ENCODE measurements at places on chromosomes 7 and 10.
A peak's percentile ranks its signal among the peaks of the same experiment; 100 is the strongest.

GRCh38 chr10:8041284-8041991, 13.1 kb upstream of the GATA3 start:
- DNase-seq, result no peak

DNA sequence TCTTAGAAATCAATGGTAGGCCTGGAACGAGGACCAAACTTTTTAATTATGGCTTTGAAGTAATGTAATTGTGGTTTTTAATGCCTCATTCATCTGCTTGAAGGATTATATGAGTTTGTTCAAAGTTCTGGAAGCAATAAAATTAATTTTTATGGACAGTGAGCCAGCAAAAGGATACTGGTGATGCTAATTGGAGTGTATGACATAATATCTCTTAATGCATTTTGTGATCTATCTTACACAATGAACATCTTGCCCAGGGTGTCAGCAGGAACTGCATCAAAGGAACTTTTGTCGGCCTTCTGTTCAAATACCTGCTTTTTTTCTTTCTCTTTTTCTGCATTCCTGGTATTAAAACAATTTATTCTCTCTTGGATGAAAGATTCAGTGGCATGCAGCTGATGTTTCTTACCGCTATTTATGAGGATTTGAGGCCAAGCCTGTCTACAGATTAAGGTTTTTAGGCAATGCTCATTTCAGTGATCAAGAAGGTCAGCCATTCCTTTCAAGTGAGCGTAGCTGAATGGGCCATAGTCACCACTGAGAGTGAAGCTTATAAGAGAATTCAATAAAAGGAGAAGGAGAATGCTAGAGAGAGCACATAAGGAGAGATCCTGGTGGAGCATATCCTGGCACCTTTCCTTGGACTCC, 974.8 kb downstream of the SORCS3 start:
- no peak for DNase-seq

DNA sequence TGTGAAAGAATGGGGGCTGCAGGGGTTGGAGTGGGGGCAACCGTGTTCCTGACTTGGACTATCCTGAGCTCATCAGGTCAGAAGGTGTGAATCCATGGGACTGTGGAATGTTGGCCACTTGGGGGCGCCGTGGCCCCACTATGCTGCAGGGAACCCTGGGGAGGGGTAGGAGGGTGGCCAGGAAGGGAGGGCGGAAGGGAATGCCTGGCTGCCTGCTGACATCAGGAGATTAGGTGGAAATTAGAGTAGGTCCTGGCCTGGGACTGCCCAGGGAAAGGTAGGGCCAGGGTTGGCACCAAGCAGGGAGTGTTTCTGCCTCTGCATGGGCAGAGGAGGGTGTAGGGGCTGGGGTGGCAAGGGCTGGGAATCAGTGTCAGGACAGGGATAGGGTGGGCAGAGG, 65.8 kb upstream of the PRSS58 start:
- DNase-seq, result peak; percentile 33

GRCh38 chr7:71465741-71466189, 333.8 kb downstream of the GALNT17 start:
- DNase-seq, result no peak
